Activated CD8-positive, alpha-beta memory T cell treated with anti-CD3 and anti-CD28 coated beads, Interleukin-2, amount 50 U/mL, for 48 hours (primary cell): ENCODE measurements at places on chromosomes 3 and 15.

- DNase-seq = no peak
These were observed 26.5 kb downstream of the DAPK2 start for GRCh38 chr15:64019764-64020163.

GRCh38 chr3:16723978-16724377, 118.8 kb upstream of the DAZL start:
- no peak for DNase-seq

- DNase-seq = no peak
These were observed 42.2 kb downstream of the AKAP13 start for GRCh38 chr15:85422607-85423006.

GRCh38 chr3:106628407-106628806, 748.8 kb upstream of the CCDC54 start:
- no peak for DNase-seq

GRCh38 chr15:33016405-33017024, 178.0 kb downstream of the FMN1 start:
- no peak for DNase-seq

DNA sequence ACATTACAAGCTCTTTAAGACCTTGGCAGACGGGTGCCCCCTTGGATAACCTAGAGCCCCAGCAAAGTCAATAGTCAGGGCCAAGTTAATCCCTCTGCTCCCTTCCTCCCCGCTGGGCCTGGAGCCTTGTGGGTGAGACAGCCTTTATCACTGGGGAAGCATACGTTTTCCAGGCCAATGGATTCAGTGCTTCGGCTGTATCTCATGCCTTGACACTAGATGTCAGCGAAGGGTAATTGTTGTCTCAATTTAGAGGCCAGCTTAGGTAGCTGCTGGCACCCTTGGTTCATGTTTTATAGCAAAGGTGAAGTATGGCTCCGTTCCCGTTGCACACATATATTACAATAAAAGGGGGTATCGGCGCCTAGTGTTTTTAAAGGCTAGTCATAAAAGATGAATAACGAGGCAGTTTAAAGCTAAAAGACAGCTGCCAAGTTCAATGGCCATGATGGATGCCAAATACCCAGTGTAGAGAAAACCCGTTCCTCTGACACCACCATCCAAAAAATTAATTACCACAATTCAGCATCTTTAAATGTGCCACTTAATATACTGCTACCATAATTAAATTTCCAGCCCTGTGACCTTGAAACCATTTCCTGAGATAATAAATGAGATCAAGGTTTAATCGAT, 52.3 kb upstream of the BNIP2 start:
- DNase-seq = no peak

DNA sequence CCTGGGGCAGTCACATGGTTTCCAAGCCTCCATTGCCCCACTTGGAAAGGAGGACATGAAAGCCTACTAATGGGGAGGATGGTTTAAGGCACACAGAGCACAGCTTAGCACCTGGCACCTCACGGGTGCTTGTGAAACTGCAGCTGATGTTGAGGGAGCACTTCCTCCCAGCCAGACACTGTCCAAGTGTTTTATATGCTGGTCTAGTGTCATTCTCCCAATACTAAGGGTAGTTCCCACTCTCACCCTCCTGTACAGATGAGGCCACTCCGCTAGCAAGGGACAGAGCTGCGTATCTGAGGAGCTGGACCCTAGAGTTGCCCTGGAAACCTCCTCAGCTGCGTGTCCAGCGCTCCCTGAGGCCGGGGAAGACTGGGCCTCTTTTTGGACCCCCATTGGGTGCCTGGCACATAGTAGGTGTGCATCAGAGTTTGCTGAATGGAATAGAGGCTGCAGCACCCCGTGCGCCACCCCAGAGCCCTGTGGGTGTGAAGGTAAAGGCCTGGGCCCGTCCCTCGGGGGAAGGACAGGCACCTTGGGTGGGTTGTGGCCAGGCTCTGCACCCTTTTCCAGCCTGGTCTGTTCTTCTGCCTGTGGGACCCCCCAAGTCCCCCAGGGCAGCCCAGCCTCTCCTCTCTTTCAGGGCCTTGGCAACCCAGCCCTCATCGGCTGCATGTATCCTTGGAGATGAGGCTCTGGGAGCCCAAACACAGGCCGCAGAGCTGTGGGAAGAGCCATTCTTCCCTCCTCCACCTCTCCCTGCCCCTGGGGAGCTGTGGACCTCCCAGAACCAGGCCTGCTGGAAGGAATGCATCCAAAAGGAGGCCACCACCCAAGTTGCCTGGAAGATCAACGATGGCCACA, 31.3 kb downstream of the DNASE1L3 start:
- no peak for DNase-seq

DNA sequence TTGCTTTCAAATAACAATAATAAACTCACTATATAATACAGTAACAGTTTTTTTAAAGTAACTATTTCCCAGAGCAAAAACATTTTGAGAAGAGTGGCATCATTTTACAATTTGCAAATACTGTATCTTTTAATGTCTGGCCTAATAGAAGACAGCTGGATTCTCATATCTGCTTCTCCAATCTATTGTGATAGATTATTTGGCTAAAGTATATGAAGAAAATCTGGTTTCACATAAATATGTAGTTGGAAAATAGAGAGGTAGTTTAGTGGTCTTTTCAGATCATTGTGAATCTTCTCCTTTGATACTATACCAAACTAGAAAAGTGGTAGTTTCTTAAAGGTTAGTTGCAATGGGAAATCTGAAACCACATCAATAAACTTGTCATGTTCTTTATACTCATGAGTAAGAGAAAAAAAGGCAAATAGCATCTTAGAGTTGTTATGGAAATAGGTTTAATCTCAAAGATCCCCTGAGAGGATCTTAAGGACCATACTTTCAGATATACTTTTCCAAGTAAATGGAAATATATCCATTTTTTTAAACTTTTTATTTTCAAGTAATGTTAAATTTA, 124.8 kb upstream of the NR2E3 start:
- DNase-seq = no peak

- DNase-seq = no peak
These were observed 179.9 kb downstream of the MCTP2 start for GRCh38 chr15:94411285-94411684.

GRCh38 chr3:126467611-126467955, 8.1 kb downstream of the ZXDC start:
- no peak for DNase-seq

- DNase-seq = no peak
These were observed 175.7 kb downstream of the STAG1 start for GRCh38 chr3:136576279-136577009.

DNA sequence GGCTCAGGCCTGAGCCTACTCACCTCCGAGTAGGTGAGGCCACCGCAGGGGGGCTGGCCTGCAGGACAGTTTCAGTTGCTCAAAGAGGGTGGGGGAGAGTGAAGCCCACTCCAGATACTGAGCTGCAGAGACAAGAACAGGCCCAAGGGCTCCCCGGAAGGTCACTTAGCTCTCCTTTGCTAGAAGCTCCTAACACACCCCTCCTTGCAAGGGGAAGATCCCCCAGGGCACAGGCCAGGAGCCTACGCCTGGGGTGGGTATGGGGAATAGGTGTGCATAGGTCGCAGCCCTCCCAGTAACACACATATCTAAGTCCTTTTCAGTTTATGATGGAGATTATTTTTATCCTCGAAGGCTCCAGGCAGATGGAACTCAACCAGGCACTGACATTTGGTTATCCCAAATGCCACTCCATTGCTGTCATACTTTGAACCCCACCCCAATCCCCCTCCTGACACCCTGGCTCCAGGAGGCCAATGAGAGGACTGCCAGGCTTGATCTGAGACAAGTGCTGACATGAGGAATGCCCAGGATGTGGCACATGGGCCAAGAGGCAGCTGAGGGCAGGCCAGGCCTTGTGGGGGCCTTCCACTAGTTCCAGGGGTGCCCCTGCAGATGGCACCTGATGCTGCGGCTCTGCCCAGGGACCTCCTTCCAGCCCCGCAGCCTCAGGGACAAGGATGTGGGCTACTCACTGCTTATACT, 1.1 kb upstream of the MUSTN1 start:
- DNase-seq = no peak

DNA sequence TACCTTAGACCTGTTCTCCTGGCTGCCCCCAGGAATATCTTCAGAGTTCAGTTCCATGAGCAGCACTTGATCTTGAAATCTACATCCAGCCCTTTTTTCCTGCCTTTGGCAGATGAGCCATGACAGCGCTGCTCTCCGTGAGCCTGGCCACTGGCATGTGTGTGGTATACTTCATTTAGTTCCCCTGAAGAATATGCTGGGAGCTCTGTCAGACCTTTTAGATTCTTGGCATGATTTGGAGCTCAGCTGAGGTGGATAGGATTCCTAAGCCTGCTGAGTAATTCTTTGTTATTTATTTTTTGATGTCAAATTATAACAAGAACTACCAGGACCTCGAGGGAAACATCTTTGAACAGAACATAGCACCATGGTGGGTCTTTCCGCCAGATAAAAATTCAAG, 121.7 kb downstream of the EDEM1 start:
- no peak for DNase-seq

DNA sequence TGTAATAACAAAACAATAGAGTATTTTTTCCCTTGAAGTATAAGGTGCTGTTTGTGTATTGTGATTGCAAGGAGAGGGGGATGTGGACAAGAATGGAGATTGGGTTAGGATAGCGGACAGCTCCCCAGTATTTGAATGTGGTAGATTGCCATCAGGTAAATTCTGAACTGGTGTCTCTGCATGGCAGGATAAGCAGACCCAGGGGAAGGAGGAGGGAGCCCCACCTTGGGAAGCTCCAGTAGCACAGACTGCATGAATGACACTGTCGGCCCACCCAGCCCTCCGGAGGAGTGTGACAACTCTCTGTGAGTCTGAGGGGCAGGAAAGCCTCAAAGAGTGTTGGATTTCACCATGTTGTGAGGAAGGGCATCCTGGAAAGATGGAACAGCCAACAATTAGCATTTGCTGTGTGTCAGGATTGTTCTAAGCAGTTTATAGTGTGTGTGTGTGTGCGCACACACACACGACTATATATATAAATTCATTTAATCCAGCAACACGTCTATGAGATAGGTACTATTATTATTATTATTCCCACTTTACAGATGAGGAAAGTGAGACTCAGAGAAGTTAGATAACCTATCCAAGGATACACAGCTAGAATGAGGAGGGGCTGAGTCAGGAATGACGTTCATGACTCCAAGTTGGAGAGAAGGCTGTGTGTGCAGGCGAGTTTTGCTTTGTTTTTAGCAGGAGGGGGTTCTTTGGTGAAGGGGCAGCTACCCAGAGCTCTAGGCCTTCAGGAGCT, 63.4 kb upstream of the LCTL start:
- no peak for DNase-seq

- DNase-seq = no peak
These were observed 139.7 kb upstream of the CPNE4 start for GRCh38 chr3:132174500-132174899.

- peak; percentile 57 for DNase-seq
These were observed 350.1 kb upstream of the PROK2 start for GRCh38 chr3:72134989-72135451.

DNA sequence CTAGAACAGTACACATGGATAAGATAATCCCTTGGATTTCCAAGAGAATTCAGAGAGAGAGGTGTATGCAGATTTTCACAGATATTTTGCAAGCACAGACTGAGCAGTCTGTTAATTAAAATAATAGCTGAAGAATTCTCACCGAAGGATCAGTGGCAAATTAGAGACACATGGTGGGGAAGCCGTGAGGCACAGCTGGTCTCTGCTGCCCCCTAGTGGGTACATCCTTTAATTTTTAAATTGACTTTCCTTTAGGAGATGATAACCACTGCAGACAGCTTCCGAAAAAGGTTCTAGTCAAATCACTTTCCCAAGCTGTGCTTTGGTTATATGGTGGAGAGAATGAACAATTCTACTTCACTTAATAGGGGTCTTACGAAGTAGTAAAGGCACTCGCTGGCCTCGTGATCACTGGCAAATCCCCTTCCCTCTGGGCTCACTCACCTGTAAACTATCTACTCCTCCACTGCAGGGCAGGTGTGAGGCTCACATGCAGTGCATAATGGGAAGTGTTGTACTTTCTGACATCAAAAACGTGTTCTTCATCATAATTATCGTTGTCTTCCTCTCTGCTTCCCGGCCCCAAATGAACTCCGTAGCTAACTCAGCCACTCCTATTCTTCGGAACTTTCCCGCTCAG, 19.5 kb downstream of the MESD start:
- peak; percentile 78 for DNase-seq

DNA sequence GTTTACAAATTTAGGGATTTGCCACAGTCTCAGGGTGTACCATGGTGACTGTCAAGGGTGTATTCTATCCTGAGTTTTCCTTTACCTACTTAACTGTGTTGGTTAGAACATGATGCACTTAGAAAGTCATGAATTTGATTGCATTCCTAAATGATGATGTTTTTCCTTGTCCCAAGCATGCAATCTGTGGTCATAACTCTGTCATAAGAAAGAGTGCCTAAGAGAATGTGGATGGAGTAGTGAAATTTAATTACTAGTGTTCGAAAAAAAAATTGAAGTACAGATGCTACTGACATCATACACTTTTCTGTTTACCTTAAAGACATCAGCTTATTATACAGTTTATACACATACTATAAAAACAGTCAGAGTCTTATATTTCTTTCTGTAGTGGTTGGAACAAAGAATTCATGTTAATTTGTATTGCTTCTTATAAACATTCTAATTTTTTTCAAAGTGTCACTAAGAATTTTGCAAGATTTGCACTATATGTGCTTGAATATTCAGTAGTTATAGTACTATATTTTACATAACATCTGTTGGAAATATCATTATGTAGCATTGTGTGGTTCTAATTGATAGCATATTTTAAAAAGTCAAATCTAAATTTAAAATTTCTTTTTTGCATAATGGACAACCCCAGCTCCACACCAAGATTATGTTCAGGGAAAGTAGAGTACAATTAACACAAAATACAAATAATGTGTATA, 231.3 kb upstream of the KCNMB2 start:
- DNase-seq = no peak

- DNase-seq = no peak
These were observed 41.3 kb downstream of the FEZF2 start for GRCh38 chr3:62332017-62332416.

DNA sequence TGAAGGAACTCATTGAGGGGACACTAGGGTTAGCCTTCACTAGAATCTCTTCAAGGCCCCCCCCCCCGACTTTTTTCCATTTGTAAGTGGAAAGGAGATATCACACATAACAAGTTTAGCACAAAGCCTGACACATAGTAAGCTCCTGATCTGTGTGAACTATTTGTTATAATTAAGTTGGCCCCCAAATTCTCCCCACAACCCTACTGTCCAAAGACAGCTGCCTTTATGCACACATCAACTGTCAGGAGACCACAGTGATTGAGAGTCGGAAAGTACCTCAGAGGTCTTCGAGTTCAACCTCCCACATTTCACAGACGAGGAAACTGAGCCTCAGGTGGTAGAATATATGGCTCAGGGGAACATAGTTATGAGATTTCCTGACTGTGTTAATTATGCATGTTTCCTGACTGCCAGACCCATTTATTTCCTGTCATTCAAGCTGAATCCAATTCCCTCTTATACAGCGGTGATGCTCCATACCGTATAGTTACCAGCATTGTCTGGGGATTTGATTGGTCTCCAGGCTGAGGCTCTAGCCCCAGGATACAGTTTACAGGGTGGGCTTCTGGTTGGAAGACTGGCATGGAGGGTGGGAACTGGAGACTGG, 227.4 kb upstream of the CMC1 start:
- no peak for DNase-seq
